RPMI8226 (cell line): ENCODE measurements at places on chromosomes 3 and 15.

DNA sequence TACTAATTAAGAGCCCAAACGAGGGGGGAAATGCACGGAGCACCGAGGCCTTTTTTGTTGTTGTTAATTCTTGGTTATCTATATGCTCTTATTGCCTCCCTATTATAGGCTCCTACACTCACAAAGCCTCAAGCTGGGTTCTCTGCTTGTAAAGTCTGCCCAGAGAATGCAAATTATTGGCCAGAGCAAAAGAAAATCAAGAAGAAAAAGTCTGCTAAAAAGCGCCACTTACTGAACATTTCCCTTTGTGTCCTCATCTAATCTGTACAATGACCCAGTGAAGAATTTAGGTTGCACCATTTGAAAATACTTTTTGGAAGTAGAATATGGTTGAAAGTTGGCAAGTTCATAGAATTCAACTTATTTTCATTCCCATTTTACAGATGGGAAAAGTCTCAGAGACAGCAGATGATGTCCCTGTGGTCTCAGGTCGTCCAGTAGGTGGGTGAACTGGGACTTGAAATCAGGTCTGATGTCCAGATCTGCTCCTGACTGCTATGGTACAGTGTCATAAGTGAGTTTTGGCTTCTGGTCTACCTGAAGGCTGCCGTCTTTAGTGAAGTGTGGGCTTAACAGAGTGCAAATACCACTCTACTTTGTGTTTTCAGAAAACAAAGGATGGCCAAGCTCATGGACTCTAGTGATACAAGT lies 1.1 kb upstream of the TNFAIP8L3 start:
- no peak for DNase-seq

GRCh38 chr15:45921376-45921775 lies 286.5 kb downstream of the SQOR start:
- peak; percentile 4 for DNase-seq

GRCh38 chr3:116386168-116386567 lies 59.1 kb downstream of the LSAMP start:
- DNase-seq = no peak

DNA sequence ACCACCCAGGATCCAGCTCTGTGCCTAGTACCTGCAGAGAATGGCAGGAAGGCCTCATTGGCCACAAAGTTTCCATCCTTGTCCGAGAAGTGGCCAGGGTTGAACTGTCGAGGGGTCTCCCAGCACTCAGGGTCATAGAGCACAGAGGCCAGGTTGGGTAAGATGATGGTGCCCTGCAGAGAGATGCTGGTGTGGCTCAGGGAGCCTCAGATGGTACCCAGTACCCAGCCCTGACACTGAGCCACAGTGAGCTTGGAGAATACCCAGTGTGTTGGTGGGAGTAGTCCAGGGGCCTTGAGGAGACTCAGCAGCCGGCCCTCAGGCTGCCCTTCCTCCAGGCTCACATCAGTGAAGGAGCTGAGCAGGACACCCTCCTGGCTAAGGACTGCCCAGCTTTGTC lies 11.5 kb upstream of the PARL start:
- DNase-seq = no peak

GRCh38 chr3:25378786-25379311 lies 49.2 kb upstream of the RARB start:
- no peak for DNase-seq

GRCh38 chr15:34725556-34725955 lies 29.2 kb downstream of the GJD2 start:
- DNase-seq = no peak

DNA sequence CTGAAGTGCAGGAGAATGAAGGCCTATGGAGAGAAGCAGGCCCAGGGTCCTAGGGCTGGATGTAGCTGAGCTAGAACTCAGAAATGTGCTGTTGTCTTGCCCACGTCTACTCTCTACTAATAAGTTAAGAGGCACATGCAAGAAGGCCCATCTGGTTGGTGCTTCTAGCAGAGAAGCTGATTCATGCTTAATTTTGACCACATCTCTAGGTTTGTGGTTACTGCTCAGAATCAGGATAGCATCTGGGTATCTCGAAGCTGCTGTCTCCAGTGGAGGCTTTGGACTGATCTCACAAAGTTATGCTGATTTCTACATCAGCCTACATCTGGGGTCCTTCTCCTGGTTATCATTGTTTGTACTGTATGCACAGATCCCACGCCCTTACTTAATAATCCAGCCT lies 87.3 kb downstream of the CACNA1D start:
- DNase-seq = peak; percentile 79

GRCh38 chr3:173140986-173141385 lies at the start of gene SPATA16:
SPATA16 (minus strand) TSS chr3:173141235; CDS start chr3:173117731, 23,504 bp downstream.
- DNase-seq = no peak

DNA sequence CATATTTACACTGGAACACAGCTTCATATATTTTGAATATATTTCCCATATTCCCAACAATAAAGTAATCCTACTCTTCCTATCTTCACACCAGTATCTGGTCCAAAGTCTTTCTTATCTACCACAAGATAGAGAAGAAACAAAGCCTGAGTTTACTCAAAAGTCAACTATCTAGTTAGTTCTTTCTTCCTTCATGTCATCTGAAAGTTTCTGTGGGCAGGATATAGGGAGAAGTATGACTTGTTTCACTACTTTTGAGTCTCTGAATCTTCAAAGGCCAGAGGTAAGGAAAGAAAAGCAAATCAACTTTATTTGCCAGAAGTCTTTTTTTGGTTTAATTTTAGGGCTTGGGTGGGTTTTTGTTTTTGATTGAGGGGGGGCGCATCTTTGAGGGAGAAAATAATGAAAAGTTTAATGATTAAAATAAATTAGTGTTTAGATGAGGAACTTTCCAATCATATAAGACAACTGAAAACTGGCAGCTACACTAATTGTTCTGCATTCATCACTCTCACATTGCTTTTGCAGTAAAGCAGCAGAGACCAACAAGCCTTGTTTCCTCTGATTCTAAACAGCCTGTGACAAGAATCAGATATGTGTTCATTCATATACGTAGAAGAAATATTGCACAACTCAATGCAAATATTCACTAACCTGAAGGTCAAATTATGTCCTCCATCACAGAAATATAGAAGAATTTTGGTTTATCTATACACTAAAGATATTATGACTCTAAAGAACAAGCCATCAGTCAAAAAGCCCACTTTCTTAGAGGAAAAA lies 421.4 kb downstream of the SHQ1 start:
- no peak for DNase-seq

GRCh38 chr3:102687851-102688555 lies 253.2 kb downstream of the ZPLD1 start:
- no peak for DNase-seq

GRCh38 chr3:10194328-10195071 lies 29.8 kb downstream of the IRAK2 start:
- no peak for DNase-seq

- no peak for DNase-seq
Measured at GRCh38 chr3:11909726-11910125, 63.0 kb upstream of the TAMM41 start.

DNA sequence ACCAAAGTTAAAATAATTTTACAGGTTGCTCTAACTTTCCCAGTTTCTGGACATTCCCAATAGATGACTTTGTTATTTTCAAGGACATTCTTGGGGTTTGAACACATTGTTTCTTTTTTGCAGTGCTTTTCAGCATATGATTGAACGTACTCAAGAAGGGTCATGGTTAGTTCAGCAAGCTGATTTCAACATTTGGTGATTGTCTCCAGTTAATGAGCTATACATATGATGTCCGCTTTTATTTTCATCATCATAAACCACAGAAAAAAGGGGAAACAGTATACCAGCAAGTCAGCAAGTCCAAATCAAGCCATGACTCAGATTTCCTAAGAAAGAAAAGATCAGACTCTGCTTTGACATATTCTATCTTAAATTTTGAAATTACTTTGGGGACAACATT lies 69.4 kb downstream of the B3GALNT1 start:
- no peak for DNase-seq

DNA sequence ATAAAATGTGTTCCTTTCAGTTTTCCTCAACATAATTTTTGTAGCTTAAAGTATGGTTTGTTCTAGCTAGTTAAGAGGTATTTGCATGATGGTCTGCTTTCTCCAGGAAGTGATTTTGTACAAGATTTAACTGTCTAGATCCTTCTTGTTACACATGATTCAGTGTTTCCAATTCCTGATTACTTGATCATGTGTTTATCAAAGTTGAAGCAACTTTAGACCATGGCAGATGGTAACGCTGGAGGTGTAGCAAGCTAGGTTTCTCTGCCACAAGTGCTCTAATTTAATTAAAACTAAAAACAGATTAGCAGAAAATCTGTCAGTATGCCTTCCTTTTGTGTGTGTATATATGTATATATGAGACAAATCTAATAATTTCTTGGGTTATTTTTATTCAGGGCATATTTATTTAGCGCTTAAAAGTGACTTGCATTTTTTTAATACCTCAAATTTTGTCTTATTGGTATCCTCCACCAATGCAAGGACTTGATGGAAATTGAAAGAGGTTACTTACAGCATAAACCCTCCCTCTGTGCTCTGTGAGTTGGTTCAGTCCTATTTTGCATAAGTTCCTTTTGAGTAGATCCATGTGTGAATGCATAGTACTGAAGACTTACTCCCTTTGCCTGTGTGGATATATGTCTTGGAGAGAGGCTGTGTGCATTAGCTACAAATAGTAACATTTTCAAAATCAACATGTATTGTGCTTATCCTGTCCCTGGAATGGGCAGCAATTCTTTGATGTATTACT lies 157.3 kb upstream of the CGNL1 start:
- no peak for DNase-seq

- peak; percentile 71 for DNase-seq
Measured at GRCh38 chr3:195106418-195106906, 164.5 kb downstream of the XXYLT1 start.
